ENCODE measurements at places on chromosomes 16 and 17. TPM values are rescaled to one million over a fixed set of nuclear protein-coding genes. Genes with fewer than 3 reads are reported as not detected.

The KRTAP2-1 gene
- polyA plus RNA-seq = not detected

The FOXJ1 gene
- not detected for polyA plus RNA-seq

The LDHD gene
- polyA plus RNA-seq = 0.70 TPM

The SPNS2 gene
- polyA plus RNA-seq = not detected

The TBC1D26 gene
- polyA plus RNA-seq = not detected

The ENGASE gene
- 30.4 TPM for polyA plus RNA-seq

The KRTAP9-8 gene
- not detected for polyA plus RNA-seq

The PRSS33 gene
- not detected for polyA plus RNA-seq

The TNFRSF13B gene
- not detected for polyA plus RNA-seq

DNA sequence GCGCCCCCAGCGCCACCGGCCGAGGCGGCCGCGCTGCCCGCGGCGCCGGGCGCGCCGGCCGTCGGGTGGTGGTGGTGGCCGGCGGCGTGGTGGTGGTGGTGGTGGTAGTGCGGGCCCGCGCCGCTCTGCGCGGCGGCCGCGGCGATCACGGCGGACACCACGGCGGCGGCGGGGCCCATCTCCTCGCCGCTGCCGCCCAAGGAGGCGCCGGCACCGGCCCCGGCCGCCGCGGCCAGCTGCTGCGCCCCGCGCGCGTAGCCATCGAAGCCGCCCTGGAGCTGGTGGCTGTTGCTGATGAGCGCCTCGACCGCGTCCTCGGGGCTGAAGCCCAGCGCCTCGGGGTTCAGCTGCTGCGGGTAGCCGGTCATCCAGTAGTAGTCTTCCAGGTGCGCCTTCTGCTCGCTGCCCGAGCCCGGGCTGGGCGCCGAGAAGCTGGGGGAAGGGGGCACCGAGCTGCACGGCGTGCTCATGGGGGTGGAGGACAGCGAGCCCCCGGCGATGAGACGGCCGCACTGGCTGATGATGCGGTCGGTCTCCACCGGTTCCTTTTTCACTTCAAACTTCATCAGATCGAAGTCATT lies 1.2 kb downstream of the MAF start:
- H3K4me1 ChIP-seq = peaks cover 22% of the 10 kb centered on the region
- peak overlapping the region; percentile 29 for H3K4me3 ChIP-seq

DNA sequence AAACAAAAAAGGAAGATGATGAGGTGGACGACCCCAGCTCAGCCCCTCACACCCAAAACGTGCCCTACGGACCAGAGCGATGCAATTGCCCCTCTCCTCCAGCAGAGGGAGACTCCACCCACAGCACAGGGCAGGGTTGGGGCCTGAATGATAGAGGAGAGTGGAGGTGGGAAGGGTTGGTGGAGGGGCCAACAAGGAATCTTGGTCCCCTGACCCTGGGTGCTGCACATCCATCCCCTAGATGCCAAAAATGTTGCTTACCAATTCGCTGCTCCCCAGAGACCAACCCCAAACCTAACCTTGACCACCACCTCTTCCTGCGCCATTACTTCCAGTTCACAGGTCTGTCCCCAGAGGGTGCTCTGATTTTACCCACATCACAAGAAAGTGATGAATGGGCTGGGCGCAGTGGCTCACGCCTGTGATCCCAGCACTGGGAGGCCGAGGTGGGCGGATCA lies 12.9 kb downstream of the P2RX5 start:
- no peak overlapping the region for H3K27ac ChIP-seq
- no peaks in the 10 kb centered on the region for H3K27me3 ChIP-seq
- peak; percentile 90 for DNase-seq
- peak overlapping the region; percentile 19 for H3K4me3 ChIP-seq

GRCh38 chr16:8358937-8359336 lies 231.4 kb downstream of the TMEM114 start:
- no peaks in the 10 kb centered on the region for H3K36me3 ChIP-seq
- H3K4me1 ChIP-seq = no peaks in the 10 kb centered on the region
- no peak for DNase-seq

DNA sequence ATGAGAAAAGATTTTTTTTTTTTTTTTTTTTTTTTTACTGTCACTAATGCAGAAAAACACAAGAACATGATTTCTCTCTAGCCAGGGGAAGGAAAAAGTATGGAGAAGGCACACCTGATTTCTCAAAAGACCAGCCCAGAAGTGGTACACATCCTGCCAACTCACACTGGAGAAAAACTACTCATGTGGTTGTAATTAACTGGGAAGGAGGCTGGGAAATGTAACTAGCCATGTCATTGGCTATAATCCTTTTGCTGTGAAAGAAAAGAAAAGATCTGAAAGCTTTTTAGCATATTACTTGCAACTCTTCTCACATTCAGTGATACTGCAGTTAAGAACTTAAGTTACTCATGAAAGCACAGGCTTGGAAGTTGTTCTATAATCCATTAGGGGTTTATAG lies 195.9 kb upstream of the PMFBP1 start:
- no peak for DNase-seq
- H3K4me3 ChIP-seq = no peak overlapping the region
- H3K27ac ChIP-seq = no peak overlapping the region

GRCh38 chr16:66070140-66070917 lies 296.2 kb upstream of the CDH5 start:
- no peaks in the 10 kb centered on the region for H3K4me1 ChIP-seq

GRCh38 chr17:71899317-71899716 lies 221.5 kb upstream of the SOX9 start:
- H3K27ac ChIP-seq = no peak overlapping the region
- H3K4me3 ChIP-seq = no peak overlapping the region
- H3K36me3 ChIP-seq = no peaks in the 10 kb centered on the region
- no peaks in the 10 kb centered on the region for H3K27me3 ChIP-seq

GRCh38 chr17:9818760-9819159 lies 3.1 kb downstream of the GSG1L2 start:
- no peak overlapping the region for H3K27ac ChIP-seq
- no peak for DNase-seq
- no peaks in the 10 kb centered on the region for H3K4me1 ChIP-seq
- H3K4me3 ChIP-seq = no peak overlapping the region
- H3K36me3 ChIP-seq = no peaks in the 10 kb centered on the region

GRCh38 chr17:80863626-80864025 lies 128.0 kb upstream of the CHMP6 start:
- peaks cover 40% of the 10 kb centered on the region for H3K4me1 ChIP-seq
- no peak for DNase-seq
- no peak overlapping the region for H3K27ac ChIP-seq
- no peak overlapping the region for H3K4me3 ChIP-seq
- H3K27me3 ChIP-seq = no peaks in the 10 kb centered on the region
